Fibroblast of skin of left biceps (primary cell): ENCODE measurements at places on chromosomes 13 and 19.

DNA sequence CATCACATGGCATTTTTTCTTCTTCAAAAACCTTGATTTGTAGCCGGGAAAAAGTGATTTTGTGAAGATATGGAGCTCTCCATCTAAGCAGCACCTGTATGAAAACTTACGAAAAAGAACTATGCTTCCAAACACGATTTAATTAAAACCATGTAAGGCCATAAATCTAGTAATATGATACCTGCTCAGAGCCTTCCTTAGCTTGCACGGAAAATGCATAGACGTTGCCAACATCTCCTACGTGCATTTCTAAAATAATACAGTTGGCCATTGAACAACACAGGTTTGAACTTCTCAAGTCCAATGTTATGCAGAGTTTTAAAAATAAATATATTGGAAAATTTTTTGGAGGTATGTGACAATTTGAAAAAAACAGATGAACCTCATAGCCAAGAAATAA lies 59.1 kb upstream of the RNF113B start:
- DNase-seq = no peak

- DNase-seq = peak; percentile 51
Measured at GRCh38 chr19:2385053-2385721, 25.1 kb downstream of the TMPRSS9 start.

DNA sequence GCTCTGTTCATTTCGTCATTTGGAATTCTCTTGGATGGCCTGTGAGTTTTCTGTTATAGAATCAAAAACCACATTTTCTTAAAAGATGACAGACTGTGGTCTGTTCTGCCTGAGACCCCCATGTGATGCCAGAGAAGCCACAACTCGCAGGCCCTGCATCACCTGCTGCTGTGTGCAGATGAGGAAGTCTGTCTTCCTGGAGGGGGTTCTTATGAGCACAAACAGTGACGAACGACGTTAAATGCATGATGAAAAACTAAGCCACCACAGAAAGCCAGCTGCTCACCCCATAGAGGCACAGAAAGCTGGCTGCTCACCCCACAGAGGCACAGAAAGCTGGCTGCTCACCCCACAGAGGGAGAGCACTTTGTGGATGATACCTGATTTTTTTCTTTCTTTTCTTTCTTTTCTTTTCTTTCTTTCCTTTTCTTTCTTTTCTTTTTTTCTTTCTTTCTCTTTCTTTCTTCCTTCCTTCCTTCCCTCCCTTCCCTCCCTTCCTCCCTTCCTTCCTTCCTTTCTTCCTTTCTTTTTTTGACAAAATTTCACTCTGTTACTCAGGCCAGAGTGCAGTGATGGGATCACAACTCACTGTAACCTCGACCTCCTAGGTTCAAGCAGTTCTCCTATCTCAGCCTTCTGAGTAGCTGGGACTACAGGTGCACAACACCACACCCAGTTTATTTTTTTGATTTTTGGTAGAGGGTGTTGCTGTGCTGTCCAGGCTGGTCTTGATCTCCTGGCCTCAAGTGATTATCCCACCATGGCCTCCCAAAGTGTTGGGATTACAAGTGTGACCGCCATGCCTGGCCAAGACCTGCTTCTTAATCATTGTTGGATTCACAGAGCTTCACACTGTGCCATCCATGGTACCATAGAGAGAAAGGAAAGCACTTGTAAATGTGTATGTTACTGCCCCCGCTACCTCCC lies 1191.4 kb downstream of the UQCRFS1 start:
- no peak for DNase-seq

GRCh38 chr19:41930926-41931592 lies 2.8 kb upstream of the ERFL start:
- no peak for DNase-seq

DNA sequence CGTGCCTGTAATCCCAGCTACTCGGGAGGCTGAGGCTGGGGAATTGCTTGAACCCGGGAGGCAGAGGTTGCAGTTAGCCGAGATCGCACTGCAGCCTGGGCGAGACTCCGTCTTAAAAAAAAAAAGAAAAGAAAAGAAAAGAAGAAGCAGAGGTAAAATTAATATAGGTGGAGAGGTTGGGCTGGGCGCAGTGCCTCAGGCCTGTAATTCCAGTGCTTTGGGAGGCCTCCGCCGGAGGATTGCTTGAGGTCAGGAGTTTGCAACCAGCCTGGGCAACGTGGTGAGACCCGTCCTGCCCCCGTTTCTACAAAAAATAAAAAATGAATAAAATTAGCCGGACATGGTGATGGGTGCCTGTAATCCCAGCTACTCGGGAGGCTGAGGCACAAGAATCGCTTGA lies 912 bp upstream of the TUBA3C start:
- DNase-seq = no peak

DNA sequence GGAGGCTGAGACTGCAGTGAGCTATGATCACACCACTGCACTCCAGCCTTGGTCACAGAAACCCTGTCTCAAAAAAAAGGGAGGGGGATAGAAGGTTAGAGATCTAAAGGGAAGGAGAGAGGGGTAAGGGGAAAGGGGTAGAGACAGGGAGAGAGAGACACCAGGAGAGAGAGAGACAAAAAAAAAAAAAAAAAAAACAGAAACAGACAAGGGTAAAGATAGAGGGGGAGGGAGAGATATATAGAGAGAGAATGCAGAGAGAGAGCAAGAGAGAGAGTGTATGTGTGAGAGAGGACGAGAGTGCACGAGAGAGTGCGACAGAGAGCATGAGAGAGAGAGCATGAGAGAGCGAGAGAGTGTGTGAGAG lies 4.2 kb downstream of the CD70 start:
- no peak for DNase-seq

DNA sequence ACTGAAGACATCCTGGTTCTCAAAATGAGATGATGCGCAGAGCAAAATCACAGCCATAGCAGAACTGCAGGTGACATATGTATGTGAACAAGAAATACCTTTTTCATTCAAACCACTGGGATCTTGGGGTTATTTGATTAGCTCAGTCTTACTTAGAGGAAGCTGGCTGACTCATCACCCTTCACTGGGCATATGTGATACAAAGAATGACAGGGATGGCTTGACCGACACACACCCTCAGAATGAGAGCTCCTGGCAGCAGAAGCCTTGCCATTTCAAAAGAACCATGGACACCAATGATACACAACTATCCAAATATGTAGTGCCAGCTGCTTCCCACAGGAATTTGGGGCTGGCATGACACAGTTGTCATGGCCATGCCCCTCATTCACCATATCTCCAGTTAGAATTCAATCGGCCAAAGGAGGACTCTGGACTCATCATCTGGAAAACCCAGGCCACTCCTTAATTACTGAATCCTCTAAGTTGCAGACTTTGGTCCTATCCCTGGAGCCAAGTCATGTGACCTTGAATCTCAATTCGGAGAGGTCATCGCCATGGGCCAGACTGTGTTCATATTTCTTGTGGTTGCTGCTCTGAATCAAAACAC lies 115.8 kb downstream of the KATNAL1 start:
- DNase-seq = no peak

- DNase-seq = no peak
Measured at GRCh38 chr13:33316890-33317289, 31.3 kb upstream of the STARD13 start.

- DNase-seq = no peak
Measured at GRCh38 chr19:10712754-10713153, 5.1 kb upstream of the DNM2 start.

GRCh38 chr13:59684105-59684504 lies 479.6 kb downstream of the DIAPH3 start:
- DNase-seq = no peak

DNA sequence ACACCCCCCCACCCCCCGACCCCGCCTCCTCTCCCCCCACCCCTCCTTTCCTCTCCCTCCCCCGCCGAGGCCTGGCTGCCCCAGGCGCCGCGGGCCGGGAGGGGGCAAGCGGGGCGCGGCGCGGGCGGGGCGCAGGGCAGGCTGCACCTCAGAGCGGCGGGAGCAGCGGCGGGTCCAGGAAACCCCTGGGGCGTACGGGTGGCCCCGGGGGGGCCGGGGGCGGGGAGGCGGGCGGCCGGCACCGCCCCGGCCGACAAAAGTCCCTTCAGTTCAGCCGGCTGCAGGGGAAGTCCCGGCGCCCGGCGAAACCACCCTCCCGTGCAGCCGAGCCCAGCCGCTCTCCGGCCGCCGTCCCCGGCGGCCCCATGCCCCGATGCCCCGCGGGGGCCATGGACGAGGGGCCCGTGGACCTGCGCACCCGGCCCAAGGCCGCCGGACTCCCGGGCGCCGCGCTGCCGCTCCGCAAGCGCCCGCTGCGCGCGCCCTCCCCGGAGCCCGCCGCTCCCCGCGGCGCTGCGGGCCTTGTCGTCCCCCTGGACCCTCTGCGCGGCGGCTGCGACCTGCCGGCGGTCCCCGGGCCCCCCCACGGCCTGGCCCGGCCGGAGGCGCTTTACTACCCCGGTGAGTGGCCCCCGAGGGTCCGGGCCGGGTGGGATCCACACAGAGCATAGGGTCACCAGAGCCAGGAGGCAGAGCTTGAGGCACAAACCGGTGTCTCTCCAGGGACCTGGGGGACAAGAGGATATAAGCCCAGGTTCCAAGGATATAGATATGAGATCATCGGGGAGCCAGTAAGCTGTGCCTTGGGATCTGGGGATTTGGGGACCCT lies at the start of gene BCL3:
TSS of gene BCL3 (plus strand) at position 283 of the 829 bp plus-strand sequence. CDS start at position 366, 83 bp downstream.
- DNase-seq = no peak

GRCh38 chr19:42245231-42245630 lies 2.8 kb upstream of the GSK3A start:
- no peak for DNase-seq

GRCh38 chr13:54637366-54637765 lies 1608.8 kb downstream of the OLFM4 start:
- no peak for DNase-seq

- DNase-seq = no peak
Measured at GRCh38 chr13:51619614-51620013, 35.4 kb downstream of the WDFY2 start.

- DNase-seq = no peak
Measured at GRCh38 chr19:52007451-52007805, 583 bp downstream of the ZNF615 start.

DNA sequence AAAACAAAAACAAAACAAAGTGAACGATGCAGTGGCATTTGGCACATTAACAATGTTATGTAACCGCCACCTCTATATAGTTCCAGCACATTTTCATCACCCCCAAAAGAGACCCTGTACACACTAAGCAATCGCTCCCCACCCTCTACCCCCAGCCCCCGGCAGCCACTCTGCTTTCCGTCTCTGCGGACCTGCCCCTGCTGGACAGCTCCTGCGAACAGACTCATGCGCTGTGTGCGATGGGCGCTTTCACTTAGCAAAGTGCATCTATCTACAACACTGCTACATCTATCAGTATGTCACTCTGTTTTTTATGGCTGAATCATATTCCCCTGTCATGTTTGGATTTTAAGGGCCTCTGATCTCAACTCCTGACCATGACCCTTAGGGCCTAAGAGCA lies 25.1 kb upstream of the TMEM160 start:
- no peak for DNase-seq

DNA sequence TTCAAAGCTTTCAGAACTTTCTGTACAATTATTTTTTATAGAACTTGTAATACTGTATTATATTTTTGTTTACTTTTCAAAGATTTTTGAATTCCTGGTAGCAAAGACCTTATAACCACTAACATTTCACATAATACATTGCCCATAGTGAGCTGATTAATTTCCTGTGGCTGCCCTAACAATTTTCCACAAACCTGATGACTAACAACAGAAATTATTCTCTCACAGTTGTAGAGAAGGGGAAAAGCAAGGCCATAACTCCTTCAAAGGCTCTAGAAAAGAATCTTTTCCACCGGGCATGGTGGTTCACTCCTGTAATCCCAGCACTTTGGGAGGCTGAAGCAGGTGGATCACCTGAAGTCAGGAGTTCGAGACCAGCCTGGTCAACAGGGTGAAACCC lies 19.1 kb downstream of the KLF12 start:
- peak; percentile 55 for DNase-seq

DNA sequence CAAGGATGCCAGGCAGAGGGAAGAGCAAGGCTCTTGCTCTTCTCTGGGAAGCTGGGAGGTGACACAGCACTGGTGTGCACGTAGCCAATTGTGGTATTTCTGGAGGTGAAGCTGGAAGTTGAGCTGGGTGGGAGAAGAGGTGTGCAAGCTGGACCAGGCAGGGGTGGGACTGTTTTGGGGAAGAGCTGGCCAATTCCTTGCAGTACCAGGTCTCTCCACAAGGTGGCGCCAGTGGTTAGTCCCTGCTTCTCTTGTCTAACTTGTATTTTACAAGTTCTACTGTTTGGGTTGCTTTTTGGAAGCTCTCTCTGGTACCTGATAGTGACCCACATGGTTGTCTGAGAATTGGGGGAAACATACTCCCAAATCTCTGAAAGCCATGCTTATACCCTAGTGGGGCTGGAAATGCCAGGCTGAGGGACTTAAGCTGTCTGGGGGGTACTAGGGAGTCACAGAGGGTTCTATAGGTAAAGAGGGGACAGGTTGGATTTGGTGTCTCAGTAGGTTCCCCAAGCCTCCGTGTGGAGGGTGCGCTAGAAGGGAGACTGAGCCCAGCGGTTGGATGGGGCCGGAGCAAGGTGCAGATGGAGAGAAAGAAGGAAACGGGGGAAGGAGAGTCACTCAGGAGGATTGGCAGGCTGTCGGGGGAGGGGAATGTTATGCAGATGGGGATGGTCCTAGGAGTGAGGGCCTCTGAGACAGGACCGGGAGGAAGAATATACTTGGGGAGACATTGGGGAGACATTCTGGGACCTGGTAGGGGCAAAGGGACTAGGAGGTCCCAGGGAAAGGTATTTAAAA lies 3.0 kb downstream of the HPN start:
- DNase-seq = no peak

DNA sequence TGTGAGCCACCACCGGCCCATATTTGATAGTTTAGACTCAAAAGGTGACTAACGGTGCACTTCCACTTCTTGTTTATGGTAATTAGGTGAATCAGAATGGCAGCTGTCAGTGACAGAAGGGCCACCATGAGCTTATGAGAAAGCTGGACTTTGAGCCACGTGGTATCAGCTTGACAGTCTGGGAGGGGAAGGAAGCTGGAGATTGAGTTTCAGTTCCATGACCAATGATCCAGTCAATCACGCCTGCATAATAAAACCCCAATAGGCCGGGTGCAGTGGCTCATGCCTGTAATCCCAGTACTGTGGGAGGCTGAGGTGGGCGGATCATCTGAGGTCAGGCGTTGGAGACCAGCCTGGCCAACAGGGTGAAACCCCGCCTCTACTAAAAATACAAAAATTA lies 8.2 kb downstream of the EID2B start:
- no peak for DNase-seq

DNA sequence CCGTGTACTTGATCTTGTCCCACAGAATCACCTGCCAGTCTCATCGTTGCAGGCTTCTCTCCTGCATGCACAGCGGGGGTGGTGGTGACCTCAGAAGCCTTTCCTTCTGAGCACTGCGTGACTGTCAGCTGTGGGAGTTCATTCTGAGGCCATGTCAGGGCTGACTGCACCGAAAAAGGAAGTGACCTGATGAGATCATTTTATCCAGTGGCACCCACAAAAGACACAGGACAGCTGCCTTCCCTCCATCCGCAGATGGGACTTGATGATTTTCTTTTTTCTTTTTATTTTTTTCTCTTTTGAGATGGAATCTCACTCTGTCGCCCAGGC lies 89.7 kb downstream of the RAB20 start:
- DNase-seq = no peak
